ENCODE measurements at places on chromosomes 1 and 21. TPM values are rescaled to one million over a fixed set of nuclear protein-coding genes. Genes with fewer than 3 reads are reported as not detected.

DNA sequence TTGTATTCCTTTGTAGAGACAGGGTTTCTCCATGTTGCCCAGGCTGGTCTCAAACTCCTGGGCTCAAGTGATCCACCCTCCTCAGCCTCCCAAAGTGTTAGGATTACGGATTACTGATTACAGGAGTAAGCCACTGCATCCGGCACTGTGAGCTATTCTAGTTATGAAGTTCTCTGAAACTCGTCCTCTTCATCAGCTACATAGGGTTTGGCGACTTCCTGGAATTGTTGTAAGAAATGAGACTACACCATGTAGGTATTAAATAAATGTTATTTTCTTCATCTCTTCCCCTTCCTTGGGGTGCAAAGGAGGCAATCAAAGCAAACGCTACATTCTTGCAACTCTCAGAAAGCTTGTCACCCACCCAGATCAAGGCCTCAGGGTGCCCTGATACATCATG is 131.2 kb upstream of the TIAM1 start:
- DNase-seq: no peak

DNA sequence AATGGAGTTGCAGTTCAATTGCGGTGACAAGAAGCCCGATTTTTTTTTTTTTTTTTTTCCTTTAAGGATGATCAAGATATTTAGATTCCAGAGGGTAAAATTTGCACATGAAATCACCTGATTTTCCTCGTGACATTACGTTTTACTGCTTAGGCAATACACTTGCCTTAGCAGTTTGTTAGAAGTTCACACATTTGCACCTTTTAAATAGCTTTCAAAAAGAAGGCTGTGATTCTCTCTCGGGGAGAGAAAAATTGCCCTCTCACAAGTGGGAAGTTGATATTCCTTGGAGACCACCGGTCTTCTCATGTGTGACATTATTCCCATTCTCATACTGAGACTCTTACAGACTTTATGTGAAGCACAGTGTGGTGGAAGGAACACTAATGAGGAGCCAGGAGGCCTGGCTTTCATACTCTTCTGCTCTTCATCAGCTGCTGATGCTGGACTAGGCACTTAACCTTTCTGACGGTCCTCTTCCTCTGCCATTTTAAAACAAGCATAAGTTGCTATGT is 69.8 kb upstream of the HSPA13 start:
- DNase-seq: no peak

DNA sequence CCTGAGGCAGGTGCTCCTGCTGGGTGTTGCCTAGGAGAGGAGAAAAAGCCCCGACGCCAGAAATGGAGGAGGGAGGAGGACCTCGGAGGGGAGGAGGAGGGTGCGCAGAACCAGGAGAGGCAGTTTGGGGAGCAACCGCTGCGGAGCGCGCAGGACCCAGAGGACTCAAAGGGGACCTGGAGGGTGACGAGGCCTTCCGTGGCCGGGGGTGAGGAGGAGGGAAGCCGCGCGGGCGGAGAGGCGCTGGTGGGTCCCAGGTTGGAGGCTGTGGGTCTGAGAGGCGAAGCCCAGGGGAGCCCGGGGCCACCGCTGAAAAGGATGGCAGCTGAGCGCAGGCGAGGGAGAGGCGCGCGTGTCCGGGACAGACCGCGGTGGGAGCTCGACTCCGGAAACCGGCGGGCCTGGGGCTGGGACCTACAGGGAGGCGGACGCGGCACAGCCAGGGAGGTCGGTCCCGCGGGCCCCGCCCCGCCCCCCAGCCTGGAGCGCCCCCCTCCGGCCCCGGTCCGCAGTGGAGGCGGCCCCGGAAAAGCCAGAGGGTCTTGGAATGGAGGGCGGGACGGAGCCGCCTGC is 15.1 kb downstream of the RNF223 start:
- no peak for DNase-seq

GRCh38 chr1:215357901-215358300 is 209.2 kb upstream of the KCTD3 start:
- DNase-seq: no peak

- DNase-seq: no peak
Observed at GRCh38 chr1:61224609-61225008, 142.2 kb downstream of the NFIA start.

The UBL4B gene
- total RNA-seq: not detected

The RASSF5 gene
- 16.1 TPM for total RNA-seq
